AG08396 (cell line): ENCODE measurements at places on chromosomes 16 and 17.

DNA sequence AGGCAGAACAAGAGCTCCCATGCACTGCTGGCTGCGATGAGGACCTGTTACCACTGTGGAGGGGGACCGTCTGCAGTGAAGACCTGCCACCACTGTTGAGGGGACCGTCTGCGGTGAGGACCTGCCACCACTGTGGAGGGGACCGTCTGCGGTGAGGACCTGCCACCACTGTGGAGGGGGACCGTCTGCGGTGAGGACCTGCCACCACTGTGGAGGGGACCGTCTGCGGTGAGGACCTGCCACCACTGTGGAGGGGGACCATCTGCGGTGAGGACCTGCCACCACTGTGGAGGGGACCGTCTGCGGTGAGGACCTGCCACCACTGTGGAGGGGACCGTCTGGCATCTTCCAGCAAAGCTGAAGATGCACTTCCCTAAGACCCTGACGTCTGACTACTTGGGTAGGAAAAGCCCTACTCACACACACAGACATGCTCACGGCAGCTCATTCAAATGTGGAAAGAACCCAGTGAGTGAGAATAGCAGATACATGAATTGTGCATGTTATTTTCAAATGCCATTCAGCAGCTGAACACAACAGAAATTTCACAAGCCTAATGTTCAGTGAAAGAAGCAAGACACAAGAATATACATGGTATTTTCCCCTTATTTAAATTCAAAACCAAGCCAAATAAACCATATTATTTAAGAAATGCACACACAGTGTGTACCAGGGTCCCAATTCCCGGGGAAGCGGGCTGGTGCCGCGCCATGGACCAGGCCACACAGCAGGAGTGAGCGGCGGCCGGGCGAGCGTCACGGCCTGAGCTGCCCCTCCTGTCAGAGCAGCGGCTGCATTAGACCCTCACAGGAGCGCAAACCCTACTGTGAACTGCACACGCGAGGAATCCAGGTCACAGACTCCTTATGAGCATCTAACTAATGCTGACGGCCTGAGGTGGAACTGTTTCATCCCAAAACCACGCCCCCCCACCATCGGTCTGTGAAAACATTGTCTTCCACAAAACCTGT is 64.2 kb upstream of the METRNL start:
- DNase-seq: no peak

- DNase-seq: peak; percentile 50
Observed at GRCh38 chr16:24010440-24011089, 174.8 kb downstream of the PRKCB start.

DNA sequence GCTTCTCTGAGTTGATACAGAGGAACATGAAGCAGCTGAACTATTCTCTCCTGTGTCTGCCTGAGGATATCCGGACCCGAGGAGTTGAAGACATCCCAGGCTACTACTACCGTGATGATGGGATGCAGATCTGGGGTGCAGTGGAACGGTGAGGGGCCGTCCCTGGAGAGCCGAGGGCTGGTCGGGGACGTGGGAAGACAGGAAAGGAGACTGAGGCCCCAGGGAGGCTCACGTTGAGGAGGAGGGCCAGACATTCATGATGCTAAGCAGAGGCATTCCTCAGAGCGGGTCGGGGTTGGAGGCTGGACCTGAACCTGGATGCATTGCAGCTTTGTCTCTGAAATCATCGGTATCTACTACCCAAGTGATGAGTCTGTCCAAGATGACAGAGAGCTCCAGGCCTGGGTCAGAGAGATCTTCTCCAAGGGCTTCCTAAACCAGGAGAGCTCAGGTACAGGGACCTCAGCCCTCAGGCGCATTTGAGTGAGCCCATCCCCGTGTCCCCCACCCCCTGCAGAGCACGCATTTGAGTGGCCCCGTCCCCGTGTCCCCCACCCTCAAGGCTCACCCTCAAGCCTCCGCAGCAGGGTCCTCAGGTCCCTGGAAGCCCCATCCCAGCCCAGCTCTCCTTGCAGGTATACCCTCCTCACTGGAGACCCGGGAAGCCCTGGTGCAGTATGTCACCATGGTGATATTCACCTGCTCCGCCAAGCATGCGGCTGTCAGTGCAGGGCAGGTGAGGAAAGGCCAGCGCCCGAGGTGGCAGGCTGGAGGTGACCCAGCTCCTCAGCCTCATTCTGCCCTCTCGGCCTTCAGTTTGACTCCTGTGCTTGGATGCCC is 8.3 kb downstream of the ALOX15B start:
- no peak for DNase-seq

DNA sequence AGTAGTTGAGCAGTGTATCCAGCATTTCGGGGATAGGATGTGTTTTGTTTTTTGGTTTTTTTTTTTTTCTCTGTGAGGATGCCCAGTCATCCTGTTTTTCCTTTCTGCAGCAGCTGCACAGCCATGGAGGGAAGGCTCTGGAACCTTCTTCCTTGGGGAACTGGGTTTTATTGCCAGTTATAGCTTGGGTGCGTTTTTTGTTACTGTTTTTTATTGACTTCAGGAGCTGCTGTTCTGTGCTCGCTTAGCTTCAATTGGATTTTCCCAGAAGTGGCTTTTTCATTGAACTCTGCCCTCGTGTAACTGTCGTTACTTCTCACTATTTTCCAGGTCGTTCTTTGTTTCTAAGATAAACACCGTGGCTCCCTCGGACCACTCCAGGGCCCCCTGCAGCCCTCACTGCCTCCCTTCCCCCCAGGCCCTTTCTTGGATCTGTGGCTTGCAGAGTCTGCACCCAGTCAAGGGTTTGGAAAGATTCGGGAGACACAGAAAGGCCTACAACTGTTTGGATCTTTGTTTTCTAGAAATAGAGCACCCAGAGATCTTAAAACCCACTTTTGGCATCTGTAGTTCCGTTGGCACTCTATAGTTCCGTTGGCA is 119.7 kb upstream of the CACNG5 start:
- no peak for DNase-seq

- peak; percentile 60 for DNase-seq
Observed at GRCh38 chr16:15507301-15507958, 73.0 kb downstream of the BMERB1 start.

DNA sequence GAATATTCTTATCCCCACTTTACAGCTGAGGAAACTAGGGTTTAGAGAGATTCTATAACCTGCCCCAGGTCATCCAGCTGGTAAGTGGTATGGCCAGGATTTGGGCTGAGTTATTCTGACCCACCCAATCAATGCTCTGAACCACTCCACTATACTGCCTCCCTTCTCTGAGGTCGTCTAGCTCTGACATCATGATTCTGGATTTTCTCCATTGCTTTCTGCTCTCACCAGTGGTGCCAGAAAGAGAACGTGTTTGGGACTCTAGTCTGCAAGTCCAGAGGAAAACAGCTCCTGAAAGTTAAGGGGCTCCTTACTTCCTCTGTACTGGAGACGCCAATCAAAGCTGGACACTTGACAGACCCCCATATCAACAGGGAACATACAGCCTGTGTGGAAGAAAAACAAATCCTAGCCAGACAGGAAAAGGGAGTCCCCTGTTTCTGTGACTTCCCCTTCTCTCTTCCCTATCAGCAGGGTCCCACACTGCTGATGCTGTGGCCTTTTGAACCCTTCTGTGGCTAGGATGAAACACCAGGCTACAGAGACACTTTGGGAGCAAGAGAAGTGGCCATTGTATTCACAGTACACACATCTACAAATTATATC is 6.0 kb upstream of the EZH1 start:
- DNase-seq: no peak

- no peak for DNase-seq
Observed at GRCh38 chr17:58307468-58308172, 21.0 kb downstream of the TSPOAP1 start.

GRCh38 chr17:81926451-81927151 is 934 bp downstream of the MAFG start:
- peak; percentile 89 for DNase-seq

DNA sequence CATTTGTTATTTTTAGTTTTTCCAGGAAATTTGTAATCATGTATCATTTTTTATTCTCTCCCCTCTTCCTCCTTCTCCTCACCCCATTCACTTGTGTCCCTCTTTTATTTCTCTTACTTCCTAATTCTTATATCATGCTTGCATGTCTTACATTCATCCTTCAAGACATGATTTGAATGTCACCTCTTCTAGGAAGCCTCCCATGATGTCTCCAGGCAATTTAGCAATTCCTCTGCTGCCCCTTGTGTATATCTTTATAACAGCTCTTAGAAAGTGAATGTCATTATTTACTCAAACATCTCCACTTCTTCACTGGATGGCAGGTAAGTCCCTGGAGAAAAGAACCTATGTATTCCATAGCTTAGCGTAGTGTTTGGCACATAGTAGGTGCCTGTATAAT is 7.8 kb downstream of the HNF1B start:
- DNase-seq: no peak

DNA sequence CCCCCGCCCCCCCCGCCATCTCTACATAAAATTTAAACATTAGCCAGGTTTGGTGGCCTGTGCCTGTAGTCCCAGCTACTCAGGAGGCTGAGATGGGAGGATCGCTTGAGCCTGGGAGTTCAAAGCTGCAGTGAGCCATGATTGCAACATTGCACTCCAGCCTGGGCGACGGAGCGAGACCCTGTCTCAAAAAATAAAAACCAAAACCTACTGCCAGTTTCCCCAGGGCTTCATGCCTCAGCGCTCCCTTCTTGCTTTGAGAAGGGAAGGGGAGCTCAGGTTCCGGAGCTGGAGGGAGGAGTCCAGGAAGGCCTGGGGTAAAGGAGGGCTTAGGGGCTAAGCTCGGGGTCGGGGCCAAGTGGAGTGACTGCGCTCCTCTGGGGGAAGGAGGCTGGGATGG is 20.5 kb downstream of the PLCD3 start:
- DNase-seq: no peak

DNA sequence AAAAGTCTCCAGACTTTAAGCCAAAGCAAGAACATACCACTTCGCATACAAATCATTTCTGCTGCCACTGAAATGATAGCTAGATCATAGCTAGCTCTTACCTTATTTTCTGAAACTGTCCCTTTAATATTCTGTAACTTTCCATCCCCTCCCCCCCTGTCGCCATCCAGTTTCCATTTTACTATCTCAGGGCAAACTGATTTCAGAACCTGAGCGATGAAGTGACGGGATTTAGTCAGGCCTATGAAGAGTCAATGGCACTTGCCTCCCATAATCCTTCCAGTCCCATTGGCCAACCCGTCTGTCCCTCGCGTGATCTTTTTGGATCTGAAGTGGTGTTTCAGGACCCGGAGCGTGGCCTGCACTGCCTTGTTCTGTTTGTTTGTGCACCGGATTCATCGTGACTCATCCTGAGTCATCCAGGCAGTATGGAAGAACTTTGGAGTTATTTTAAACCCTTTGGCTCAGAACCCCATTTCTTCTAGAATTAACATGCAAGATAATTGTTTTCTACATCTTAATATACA is 199.8 kb upstream of the CHMP6 start:
- peak; percentile 92 for DNase-seq

- DNase-seq: peak; percentile 94
Observed at GRCh38 chr17:41812381-41813151, at the start of gene FKBP10. TSS of gene FKBP10 (plus strand) at chr17:41813004. CDS start at chr17:41813035, 31 bp downstream.

- DNase-seq: no peak
Observed at GRCh38 chr17:82924812-82925211, 85.0 kb upstream of the ZNF750 start.

- DNase-seq: no peak
Observed at GRCh38 chr17:80857756-80858171, 133.9 kb upstream of the CHMP6 start.

GRCh38 chr16:70589998-70590471 is 56.3 kb upstream of the IL34 start:
- DNase-seq: no peak

- DNase-seq: no peak
Observed at GRCh38 chr17:3475251-3475685, 529 bp upstream of the ASPA start.

GRCh38 chr16:57529391-57530103 is 6.8 kb downstream of the CCDC102A start:
- peak; percentile 8 for DNase-seq

DNA sequence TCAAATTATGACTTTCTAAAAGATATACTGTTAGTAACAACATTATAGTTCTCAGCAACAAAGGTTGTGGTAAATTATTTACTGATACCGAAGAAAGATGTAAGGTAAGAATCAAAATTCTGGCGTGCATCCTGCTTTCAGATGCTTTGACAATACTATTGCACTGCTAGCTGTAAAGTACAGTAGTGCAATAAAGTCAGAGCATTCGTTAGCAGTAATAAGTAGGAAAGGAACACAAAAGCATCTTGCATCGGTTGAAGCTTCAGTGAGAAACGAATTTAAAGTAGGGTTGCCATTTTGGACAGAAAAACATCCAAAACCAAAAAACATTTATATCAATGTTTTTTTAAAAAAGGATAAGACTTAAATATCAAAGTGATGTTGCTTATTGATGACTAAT is 4.0 kb downstream of the SKA2 start:
- DNase-seq: no peak

DNA sequence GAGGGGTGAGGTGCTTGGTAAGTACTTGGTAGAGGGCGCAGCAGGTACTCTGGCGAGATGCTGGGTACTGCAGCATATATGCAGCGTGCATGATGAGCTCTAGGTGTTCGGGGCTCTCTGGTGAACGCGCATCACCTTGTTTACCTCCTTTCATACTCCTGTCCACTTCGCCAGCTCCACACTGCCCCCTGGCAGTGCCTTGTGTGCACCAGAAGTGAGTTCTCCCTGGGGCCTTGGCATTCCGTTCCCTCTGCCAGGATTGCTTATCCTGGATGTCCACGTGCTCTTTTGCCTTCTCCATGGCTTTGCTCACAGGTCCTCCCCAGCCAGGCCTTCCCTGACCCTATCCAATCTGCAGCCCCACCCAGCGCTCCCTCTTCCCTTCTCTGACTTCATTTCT is 154.2 kb downstream of the MRM1 start:
- DNase-seq: peak; percentile 28

DNA sequence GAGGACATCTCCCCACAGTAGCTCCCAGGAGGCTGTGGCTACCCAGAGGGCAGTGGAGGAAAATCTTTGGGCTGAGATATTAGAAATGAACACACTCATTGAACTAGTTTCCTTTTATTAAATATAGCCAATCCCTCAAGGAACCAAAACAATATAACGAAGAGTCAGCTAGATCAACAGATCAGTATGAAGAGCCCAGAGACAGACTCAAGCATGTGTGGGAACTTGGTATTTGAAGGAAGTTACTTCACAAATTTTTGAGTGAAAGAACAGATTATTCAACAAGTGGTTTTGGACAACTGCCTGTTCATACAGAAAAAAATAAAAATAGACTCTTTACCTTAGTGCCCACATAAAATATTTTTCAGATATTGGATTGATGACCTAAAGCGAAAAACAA is 183.6 kb upstream of the PMFBP1 start:
- no peak for DNase-seq

DNA sequence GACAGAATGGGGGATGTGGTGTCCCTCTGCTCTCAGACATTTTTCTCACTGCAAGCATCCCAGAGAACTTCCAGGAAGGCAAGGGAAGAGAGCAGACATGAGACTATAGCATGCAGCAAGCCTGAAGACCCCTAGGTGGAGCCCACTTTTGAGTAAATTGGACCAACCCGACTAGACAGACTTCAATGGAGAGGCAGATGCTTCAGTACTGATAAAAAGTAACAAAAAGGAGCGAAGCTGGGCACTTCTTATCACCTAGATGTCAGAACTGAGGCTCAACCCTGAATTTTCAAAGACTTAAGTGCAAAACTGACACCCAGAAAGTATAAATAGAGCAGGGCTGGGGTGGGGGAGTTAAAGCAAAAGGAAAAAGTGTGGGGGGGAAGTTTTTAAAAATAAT is 130.8 kb downstream of the PMP22 start:
- no peak for DNase-seq
